ENCODE measurements at places on chromosomes 5 and 9.

DNA sequence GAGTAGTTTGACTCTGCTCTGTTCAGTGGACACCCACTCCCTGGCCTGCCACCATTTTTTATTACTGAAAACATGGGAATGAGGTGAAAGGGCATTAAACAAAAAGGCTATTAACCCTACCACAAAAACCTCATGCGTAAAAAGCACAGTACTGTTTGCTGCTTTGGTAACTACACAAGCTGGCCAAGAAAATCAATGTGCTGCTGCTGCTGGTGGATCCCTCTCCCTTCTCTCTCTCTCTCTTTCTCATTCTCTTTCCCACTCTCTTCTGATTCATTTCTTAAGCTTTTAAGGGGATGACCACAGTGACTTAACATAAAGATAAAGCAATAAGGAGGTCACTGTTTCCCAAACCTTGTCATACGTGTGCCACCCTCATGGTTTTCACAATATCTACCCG lies 183.2 kb upstream of the TBC1D2 start:
- no peak for DNase-seq

DNA sequence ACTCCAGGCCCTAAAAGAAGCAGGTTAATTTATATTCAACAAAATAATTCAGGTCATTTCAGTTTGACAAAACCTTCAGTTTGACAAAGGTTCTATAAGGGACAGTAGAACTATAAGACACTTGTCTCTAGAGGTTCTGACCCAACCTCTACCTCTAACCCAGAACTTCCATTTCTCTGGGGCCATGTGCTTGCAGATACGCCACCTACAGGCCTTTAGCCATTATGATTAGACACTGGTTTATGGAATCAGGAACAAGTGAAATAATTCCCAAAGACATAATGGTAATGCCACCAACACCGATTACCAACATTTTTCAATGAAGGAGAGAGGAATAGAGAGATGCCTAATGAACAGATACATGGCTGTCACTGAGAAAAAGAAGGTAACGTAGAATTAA lies 733.9 kb downstream of the PRELID2 start:
- no peak for DNase-seq

- no peak for DNase-seq
Observed at GRCh38 chr9:68577774-68578591, 37.3 kb upstream of the TMEM252 start.

- DNase-seq: no peak
Observed at GRCh38 chr5:108311682-108312081, 70.2 kb downstream of the FBXL17 start.

GRCh38 chr5:39253196-39253595 lies 33.8 kb upstream of the FYB1 start:
- no peak for DNase-seq

DNA sequence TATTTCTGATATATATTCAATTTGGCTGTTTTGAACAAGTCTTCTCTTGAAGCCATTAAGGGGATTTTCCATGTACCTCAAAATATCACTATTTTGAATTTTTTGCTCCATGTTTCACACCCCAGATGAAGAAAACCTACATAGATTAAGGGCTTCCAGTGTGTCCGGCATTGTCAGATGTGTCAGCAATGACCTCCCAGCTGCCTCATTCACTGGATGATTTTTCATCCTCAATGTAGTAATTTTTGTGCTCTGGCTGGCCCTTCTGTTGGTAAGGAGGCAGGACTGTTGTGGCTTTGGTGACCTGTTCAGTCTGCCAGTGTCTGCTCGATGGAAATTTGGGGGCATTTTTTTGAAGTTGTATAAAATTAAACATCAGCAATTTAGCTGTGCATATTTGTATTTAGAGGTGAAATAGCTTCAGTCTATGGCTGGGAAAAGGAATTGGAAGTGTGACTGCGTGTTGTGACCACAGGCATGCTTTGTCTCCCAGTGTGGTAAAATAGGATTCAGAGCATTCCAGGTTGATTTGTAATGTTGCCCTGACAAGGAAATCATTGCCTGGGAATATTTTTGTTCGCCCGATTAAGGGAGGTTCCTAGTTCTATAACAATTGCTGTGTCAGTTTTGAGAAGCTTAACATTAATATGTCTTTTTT lies 312.4 kb downstream of the ARHGEF28 start:
- no peak for DNase-seq

DNA sequence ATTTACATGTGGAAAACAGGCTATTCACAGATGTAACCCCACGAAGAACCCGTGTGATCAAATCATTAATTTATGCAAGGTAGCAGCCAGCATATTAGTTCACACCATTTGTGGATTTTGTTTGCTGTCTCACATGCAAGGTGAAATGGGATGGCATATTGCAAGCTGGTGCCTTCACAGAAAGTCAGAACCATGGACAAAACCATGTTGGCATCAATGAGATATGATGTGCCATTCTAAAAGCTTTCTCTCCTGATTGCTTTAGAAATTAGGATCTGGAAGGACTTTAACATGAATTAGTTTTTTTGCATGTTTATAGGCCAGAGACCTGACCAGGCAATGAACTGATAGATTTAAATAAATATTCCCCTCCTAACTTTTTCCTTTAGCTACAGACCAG lies 129.3 kb downstream of the SEMA6A start:
- no peak for DNase-seq

GRCh38 chr5:130975299-130975698 lies 189.8 kb downstream of the HINT1 start:
- DNase-seq: no peak

DNA sequence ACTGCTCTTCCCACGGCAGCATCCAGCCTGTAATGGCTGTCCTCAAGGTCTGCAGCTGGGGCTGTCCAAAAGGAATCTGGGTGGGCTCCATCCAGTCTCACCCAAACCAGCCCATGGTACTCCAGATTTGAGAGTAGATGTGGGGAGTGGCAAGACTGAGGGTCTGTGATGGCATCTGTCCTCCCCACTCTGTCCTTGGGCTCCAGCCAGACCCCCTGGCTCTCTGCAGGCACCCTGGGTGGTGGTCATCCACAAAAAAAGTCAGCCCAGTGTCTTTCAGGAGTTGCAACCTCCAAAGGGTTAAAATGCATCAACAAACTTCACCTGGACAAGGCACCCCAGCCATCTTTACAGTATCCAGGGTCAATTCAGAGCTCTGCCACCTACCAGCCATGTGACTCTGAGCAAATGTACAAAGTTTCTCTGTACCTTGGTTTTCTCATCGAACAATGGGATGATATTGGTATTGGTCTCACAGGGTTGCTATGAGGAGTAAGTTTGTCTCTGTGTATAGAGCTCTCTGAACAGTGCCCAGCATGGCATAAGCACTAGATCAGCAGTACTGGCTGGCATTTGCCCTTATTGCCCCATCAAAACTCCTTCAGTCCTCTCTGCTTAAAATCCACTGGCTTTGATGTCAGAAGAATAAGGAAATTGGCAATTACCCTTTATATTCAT lies 7.3 kb upstream of the S1PR3 start:
- DNase-seq: no peak

DNA sequence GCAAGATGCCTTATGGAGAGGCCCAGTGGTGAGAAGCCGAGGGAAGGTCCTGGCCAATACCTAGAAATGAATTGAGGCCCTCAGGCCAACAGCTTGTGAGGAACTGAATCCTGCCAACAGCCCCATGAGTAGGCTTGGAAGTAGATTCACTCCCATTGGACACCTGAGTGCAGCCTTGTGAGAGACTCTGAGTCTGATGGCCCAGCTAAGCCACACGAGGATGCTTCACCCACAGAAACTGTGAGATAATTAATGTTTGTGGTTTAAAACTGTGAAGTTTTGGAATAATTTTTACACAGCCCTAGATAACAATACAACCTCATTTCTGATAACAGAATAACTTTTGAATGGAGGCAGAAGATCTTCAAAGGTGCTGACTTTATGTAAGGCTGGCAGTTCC lies 65.9 kb upstream of the DAP start:
- DNase-seq: no peak

GRCh38 chr5:130350131-130350530 lies 445.9 kb downstream of the CHSY3 start:
- DNase-seq: no peak

GRCh38 chr9:37206121-37206620 lies 85.8 kb downstream of the ZCCHC7 start:
- no peak for DNase-seq

- DNase-seq: no peak
Observed at GRCh38 chr5:173329491-173330337, 1.5 kb upstream of the STC2 start.

DNA sequence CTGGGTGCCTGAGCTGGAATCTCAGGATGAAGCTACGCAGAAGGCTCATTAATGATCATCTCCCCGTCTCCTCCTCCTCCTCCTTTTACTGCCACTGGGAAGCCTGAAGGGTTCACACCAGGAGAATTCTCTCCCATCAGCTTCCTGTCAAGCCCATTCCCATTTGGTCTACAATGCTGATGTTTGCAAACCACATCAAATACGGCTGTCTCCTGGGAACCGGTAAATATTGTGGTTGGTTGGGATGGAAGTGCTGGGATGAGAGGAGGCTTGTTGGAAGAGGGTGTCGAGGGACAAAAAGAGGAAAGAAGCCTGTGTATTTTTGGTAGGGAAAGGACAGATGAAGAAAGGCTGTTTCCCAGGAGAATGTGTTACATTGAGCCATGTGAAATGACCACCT lies 13.2 kb upstream of the S1PR3 start:
- no peak for DNase-seq

GRCh38 chr9:113381909-113382411 lies 5.2 kb upstream of the HDHD3 start:
- DNase-seq: no peak

DNA sequence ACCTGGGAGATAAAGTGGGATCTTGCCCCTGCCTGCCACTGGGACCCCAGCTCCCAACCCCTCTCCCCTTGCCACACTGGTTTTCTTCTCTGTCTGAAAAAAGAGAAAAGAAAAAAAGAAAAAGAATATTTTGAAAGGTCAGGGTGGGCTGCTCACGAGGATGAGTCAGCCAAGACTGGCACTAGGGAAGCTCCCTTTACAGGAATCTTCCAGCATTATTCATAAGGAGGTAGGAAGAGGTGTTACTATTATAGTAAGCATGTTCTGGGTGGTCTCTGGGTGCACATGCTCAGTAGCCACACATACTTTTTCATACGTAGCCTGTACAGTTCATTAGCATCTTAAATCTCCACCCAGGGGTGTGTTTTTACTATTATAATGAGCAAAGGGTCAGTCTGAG lies 46.8 kb upstream of the HAND1 start:
- DNase-seq: no peak

- no peak for DNase-seq
Observed at GRCh38 chr9:14529054-14529453, 164.2 kb downstream of the ZDHHC21 start.

- no peak for DNase-seq
Observed at GRCh38 chr9:95360866-95361265, 43.4 kb upstream of the FANCC start.

DNA sequence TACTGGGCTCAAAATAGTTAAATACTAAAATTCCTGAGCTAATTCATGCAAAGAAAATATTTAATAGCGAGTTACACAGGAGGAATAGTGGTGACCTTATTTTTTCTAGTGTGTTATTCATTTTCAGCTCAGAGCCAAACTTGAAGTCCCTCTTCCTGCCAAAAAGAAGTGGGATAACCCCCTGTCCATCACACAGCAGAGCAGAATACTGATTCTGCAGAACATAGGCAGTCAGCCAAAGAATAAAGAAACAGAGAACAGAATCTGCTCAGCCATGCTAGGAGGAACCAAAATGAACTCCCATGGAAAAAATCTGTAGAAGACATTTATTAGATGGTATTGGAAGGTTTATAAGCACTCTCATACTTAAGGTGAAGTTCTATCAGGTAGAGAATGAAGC lies 49.4 kb upstream of the GRIN3A start:
- no peak for DNase-seq

GRCh38 chr5:74420220-74420619 lies 220.3 kb downstream of the ENC1 start:
- no peak for DNase-seq

DNA sequence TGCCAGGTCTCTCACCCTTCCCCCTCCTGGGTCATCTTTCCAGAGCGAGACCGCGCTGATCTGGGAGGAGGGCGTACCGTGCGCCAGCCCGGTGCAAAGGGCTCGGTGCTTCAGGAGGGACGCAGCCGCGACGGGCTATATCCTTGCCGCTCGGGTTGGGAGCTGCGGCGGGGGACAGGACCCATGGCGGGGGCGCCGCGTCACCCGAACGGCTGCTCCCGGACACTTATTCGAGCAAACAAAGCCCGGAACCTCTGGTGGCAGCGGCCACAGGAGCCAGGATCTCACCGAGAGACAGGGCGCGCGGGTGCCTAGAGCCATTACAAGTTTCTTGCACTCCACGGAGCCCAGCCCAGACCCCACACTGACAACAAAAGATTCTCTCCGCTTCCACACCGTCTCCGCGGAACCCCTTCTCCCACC lies 1.3 kb downstream of the SEMA6A start:
- no peak for DNase-seq

DNA sequence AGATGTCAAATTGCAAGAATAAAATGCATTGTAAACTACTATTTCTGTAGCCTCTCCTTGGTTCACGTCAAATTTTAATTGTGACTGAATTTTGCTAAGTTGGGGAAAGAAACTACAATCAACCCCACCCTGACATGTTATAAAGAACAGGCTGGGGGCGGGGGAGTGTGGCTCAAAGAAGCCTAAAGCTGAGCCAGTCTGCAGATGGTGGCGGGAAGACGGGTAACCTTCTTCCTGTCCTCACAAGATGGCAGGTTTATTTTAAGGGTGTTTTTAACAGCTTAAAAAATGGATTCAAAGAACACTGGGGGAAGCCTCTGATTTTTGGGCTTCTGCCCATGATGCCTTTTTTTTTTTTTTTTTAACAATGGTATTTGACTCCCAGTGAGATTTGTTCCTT lies 68.5 kb upstream of the MELK start:
- DNase-seq: no peak

- no peak for DNase-seq
Observed at GRCh38 chr9:69578026-69578425, 94.1 kb downstream of the APBA1 start.

DNA sequence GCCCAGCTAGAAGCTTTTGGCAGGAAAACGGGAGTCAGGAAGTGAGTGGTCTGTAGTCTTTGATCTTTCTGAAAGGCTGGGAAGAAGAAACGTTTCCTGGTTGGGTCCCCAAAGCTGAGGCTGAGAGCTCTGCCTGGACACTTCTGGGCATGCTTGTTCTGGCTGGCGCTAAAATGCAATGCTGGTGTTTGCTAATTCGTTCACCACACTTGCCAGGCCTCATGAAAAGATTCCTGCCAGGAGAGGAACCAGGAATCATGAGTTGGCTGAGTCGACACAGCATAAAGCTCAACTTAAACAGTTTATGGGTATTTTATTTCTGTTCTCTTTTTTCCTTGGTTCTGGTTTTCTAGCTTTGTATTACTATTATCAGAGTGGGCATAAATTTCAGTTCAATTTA lies 10.7 kb upstream of the PTGR1 start:
- DNase-seq: no peak

DNA sequence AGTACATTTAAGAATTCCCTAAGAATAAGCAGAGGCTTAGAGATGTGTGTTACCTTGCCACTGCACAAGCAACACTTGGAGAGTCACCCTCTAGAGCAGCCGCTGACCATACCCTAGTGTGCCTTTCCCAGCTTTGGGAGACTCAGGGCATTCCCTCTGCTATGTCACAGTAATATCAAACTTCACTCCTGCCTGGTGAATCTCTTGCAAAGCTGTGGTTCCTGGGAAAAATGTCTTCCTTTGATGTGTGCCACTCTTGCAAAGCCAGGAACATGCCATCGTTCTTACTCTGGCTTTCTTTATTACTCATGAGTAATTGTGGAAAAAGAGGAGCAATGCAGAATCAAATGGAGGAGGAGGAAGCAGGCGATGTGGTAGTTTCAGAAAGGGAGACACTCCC lies 173.2 kb downstream of the CCDC192 start:
- no peak for DNase-seq

GRCh38 chr9:113258282-113258681 lies 17.1 kb downstream of the CDC26 start:
- no peak for DNase-seq
